ENCODE measurements at places on chromosomes 4 and X. TPM values are rescaled to one million over a fixed set of nuclear protein-coding genes. Genes with fewer than 3 reads are reported as not detected.

Gene EGFL6
- total RNA-seq: 0.98 TPM

GRCh38 chr4:41748571-41749475 is at the start of gene PHOX2B:
TSS of gene PHOX2B (minus strand) at chr4:41748725. CDS start at chr4:41748610, 115 bp downstream.
- no peak for DNase-seq

GRCh38 chr4:39085891-39086290 is 23.9 kb downstream of the KLHL5 start:
- no peak for DNase-seq

Gene TMEM150C
- 46.7 TPM for total RNA-seq

GRCh38 chr4:119937746-119938145 is 128.9 kb downstream of the MAD2L1 start:
- no peak for DNase-seq

DNA sequence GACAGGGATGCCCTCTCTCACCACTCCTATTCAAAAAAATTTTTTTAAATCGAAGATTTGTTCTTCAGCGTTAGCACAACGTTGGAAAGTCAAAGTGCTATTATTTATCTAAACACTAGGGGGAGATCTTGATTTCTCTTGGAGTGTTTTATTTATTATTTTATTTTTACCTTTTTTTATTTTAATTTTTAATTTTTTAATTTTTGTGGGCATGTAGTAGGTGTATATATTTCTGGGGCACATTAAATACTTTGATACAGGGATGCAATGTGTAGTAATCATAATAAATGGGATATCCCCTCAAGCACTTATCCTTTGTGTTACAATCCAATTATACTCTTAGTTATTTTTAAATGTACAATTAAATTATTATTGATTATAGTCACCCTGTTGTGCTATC is 37.4 kb upstream of the SLC10A4 start:
- no peak for DNase-seq

- no peak for DNase-seq
Measured at GRCh38 chr4:7218686-7219085, 26.3 kb downstream of the SORCS2 start.

Gene OCIAD2
- total RNA-seq: 9.9 TPM

Gene USP26
- total RNA-seq: not detected

- no peak for DNase-seq
Measured at GRCh38 chrX:24214568-24214967, 65.0 kb downstream of the ZFX start.

GRCh38 chr4:23966725-23967124 is 76.9 kb upstream of the PPARGC1A start:
- no peak for DNase-seq

DNA sequence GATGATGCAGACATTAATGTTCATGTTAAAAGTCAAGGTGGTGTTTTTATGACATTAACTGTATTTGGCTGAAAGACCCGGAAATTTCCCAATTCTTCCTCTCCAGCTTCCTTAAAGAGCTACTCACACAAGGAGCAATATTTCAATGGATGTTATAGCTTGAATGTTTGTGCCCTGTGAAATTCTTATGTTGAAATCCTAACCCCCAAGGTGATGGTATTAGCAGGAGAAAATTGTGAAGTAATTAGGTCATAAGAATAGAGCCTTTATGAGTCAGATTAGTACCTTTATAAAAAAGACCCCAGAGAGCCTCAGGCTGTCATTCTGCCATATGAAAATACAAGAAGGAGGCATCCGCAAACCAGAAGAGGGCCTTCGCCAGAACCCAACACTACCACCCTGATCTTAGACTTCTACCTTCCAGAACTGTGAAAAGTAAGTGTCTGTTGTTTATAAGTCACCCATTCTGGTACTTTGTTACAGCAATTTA is 3.6 kb downstream of the TLR1 start:
- no peak for DNase-seq

GRCh38 chr4:38678078-38678477 is 14.1 kb downstream of the KLF3 start:
- no peak for DNase-seq

DNA sequence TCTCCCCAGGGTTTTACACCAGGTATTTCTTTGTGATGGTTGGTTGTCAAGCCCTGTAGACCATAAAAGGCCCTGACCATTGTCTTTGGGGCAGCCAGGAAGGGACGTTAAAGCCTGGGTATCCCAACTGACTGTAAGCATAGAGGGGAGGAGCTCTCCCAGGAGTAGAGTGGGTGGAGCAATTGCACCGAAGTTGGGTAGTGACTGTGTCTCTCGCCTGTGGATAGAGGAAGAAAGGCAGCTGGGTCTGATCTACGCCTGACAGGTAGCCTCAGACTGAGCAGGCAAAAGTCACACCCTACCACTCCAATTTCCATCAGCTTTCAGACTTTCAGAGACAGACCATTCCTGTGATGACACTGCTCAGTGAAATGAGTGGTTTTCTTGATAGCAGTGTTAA is 123.3 kb downstream of the KLHL8 start:
- no peak for DNase-seq

Gene RAB9B
- 1.9 TPM for total RNA-seq

Gene RTL5
- 5.0 TPM for total RNA-seq

DNA sequence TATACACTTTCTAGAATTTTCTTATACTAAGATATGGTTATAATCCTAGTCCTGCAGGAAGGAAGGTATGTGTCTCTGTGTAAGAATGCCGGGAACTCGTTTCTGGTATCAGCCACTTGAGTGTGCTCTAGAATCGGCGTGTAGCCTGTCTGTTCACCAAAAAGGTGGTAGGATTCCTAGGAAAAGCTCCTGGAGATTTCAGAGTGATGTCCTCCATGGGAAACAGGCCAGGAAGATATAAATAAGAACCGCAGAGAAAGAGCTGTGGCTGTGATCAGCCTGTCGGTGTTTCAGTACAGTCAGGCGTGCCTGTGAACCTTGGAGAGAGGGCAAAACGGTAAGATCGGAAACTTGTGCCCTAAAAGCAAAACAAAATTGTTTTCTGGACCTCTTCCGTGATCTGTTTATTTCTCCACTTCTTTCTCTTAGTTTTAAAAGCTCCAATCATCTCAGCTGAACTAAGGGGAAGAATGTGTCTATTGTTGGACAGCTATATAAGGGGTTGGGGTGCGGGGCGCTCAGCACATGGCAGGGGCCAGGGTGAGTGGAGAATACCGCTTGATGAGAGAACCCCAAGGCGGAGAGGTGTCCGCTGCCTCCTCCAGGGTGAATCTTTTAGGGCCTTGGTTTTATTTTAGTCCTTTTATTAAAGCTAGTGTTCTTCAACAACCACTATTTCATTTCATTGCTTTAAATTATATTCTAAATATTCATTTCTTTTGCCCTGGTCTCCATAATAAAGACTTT is 303.8 kb upstream of the TENM3 start:
- DNase-seq: no peak

Gene TCP11X2
- total RNA-seq: not detected
